Left lung (tissue), 14 donors: ENCODE measurements at places on chromosomes 2 and 18. TPM values are rescaled to one million over a fixed set of nuclear protein-coding genes. Genes with fewer than 3 reads are reported as not detected.

- H3K36me3 ChIP-seq: no peaks in the 10 kb centered on the region
- no peaks in the 10 kb centered on the region for H3K27me3 ChIP-seq
- H3K27ac ChIP-seq: no peak overlapping the region
- no peaks in the 10 kb centered on the region for H3K4me1 ChIP-seq
These were observed 235.3 kb downstream of the RDH14 start for GRCh38 chr2:18325118-18325517.

DNA sequence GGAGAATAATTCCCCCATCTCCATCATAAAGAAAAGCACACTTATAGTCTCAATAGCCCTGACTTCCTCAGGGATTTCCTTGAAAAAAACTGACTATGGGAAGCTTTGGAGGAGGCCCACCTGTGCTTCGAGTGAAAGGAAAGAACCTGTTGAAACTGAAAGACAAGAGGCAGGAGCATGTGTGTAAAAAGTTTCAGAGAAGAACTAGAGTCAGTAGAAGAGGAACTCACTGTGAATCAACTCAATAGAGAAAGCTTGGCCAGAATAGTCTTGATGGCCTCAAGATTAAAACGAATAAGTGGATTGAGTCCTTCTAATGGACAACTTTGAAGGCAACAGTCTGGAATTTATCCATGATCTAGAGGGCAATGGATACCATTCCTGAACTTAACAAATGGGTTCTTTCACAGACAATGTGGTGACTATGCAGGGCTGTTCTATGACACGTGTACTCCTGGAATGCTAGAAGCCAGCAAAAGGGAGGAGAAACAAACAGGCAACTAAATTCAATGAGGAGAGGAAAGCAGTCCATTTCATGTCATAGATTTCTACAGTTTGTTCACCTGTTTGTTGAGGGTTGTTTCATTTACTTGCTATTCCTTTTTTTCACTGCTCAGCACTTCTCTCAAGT, 442.3 kb downstream of the GRB14 start:
- no peaks in the 10 kb centered on the region for H3K4me1 ChIP-seq
- no peaks in the 10 kb centered on the region for H3K27me3 ChIP-seq
- no peak overlapping the region for H3K4me3 ChIP-seq
- H3K27ac ChIP-seq: no peak overlapping the region
- no peak for DNase-seq

GRCh38 chr2:73699437-73699836, 37.7 kb downstream of the TPRKB start:
- no peaks in the 10 kb centered on the region for H3K36me3 ChIP-seq
- no peaks in the 10 kb centered on the region for H3K27me3 ChIP-seq

GRCh38 chr2:232592772-232593395, 40.5 kb upstream of the EFHD1 start:
- H3K4me1 ChIP-seq: no peaks in the 10 kb centered on the region
- no peak for DNase-seq
- no peak overlapping the region for H3K4me3 ChIP-seq
- H3K36me3 ChIP-seq: no peaks in the 10 kb centered on the region
- no peaks in the 10 kb centered on the region for H3K27me3 ChIP-seq
- H3K27ac ChIP-seq: no peak overlapping the region

GRCh38 chr2:216235462-216235861, 126.3 kb downstream of the XRCC5 start:
- DNase-seq: no peak
- no peaks in the 10 kb centered on the region for H3K27me3 ChIP-seq
- H3K27ac ChIP-seq: no peak overlapping the region

DNA sequence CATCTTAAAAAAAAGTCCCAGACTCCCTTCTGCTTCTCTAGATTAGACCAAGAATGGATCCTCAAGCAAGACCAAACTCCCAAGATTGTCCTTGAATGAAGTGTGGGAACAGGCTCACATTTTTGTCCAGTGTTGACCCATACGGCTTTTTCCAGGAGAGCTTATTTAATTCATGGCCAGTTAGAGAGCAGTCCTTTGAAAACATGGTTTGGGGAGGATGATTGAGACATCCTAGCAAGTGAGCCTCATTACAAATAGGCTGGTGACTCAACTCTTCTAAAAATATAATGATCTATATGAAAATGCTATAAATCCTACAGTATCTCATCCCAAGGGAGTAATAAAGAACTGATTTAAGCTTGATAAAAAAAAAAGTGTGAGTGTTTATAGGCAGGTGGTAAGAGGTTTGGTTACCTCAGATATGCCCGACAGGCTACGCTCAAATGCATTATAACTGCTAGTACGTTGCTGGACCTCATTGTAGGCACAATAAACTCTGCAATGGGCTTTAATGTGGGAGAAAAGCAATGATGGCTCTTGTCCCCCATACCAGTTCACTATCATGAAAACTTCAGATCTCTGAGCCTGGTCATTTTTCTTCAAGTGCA, 17.0 kb downstream of the ANKRD29 start:
- no peak overlapping the region for H3K4me3 ChIP-seq
- no peaks in the 10 kb centered on the region for H3K27me3 ChIP-seq
- no peaks in the 10 kb centered on the region for H3K4me1 ChIP-seq

GRCh38 chr18:69774831-69775230, 172.8 kb downstream of the CD226 start:
- no peak overlapping the region for H3K27ac ChIP-seq
- H3K27me3 ChIP-seq: no peaks in the 10 kb centered on the region
- H3K4me3 ChIP-seq: no peak overlapping the region
- no peak for DNase-seq
- H3K4me1 ChIP-seq: no peaks in the 10 kb centered on the region

GRCh38 chr2:144343145-144343544, 176.8 kb downstream of the ZEB2 start:
- no peaks in the 10 kb centered on the region for H3K27me3 ChIP-seq
- H3K36me3 ChIP-seq: no peaks in the 10 kb centered on the region
- H3K27ac ChIP-seq: no peak overlapping the region
- DNase-seq: no peak
- H3K4me1 ChIP-seq: no peaks in the 10 kb centered on the region
- no peak overlapping the region for H3K4me3 ChIP-seq

GRCh38 chr18:50454387-50454988, 79.6 kb downstream of the SKA1 start:
- no peak overlapping the region for H3K27ac ChIP-seq
- no peak for DNase-seq
- no peaks in the 10 kb centered on the region for H3K27me3 ChIP-seq
- H3K4me1 ChIP-seq: no peaks in the 10 kb centered on the region

DNA sequence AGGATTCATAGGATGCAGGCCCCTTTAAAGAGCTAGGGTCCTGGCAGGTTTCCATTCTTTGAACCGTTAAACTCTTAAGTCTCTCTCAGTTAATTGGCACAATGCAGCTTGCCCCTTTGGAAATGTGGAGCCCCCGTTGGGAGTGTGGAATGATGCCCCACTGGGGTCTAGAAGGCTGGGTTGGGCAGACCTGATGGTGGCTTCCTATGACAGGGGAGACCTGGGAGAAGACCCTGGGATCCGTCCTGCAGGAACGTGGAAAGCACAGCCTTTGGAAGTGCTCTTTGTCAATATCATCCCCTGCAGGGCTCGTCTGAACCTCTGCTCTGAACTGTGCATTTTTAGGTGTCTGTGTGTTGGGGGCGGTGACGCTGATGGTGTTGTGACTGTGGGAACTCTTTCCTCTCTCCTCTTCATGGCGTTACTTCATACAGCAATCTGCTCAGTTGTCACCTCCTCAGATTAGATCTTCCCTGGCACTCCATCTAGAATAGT, 190.6 kb downstream of the MYCN start:
- no peak for DNase-seq
- no peak overlapping the region for H3K27ac ChIP-seq
- no peaks in the 10 kb centered on the region for H3K36me3 ChIP-seq
- H3K4me3 ChIP-seq: no peak overlapping the region

GRCh38 chr2:232925153-232925820, 55.2 kb downstream of the SNORC start:
- no peak for DNase-seq
- H3K4me3 ChIP-seq: no peak overlapping the region
- H3K4me1 ChIP-seq: peaks cover 10% of the 10 kb centered on the region

PID1 gene
- total RNA-seq: 37.0 TPM

ZNF396 gene
- 3.2 TPM for total RNA-seq

SDC1 gene
- total RNA-seq: 278 TPM
